ENCODE measurements at places on chromosomes 3 and 15.

DNA sequence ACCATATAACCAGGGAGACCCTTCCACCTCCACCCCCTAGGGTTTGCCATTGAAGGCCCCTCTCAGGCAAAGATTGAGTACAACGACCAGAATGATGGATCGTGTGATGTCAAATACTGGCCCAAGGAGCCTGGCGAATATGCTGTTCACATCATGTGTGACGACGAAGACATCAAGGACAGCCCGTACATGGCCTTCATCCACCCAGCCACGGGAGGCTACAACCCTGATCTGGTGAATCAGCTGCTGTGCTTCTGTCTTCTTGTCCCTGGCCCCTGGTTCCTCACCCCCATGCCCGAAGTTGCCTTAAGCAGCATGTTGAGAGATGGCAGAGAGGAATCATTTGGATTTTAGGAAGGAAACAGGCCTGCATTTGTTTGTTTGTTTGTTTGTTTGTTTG is 98.4 kb downstream of the FLNB start:
- DNase-seq, result no peak

GRCh38 chr3:59759298-59760031 is 709.6 kb upstream of the CFAP20DC start:
- DNase-seq, result no peak

GRCh38 chr15:57213862-57214261 is 162.4 kb upstream of the CGNL1 start:
- peak; percentile 70 for DNase-seq

DNA sequence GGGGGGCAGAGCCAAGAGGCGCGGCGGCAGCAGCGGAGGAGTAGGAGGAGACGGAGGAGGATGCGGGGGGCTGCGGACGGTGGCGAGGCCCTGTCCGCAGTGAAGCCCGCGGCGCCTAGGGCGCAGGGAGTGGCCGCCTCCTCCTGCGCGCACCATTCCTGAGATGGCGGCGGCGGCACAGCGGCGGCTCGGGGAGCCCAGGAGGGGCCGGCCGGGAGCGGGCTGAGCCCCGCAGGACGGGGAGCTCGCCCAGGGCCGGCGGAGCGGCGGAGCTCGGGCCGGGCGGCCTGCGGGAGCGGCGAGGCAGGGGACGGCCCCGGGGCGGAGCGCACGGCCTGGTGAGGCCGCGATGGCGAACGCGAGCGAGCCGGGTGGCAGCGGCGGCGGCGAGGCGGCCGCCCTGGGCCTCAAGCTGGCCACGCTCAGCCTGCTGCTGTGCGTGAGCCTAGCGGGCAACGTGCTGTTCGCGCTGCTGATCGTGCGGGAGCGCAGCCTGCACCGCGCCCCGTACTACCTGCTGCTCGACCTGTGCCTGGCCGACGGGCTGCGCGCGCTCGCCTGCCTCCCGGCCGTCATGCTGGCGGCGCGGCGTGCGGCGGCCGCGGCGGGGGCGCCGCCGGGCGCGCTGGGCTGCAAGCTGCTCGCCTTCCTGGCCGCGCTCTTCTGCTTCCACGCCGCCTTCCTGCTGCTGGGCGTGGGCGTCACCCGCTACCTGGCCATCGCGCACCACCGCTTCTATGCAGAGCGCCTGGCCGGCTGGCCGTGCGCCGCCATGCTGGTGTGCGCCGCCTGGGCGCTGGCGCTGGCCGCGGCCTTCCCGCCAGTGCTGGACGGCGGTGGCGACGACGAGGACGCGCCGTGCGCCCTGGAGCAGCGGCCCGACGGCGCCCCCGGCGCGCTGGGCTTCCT is at the start of gene GPR27:
GPR27 (plus strand) TSS at position 155 of the 909 bp plus-strand sequence; CDS start at position 350, 195 bp downstream.
- DNase-seq, result peak; percentile 35

GRCh38 chr3:78571486-78571885 is 1196.3 kb downstream of the ROBO1 start:
- no peak for DNase-seq

DNA sequence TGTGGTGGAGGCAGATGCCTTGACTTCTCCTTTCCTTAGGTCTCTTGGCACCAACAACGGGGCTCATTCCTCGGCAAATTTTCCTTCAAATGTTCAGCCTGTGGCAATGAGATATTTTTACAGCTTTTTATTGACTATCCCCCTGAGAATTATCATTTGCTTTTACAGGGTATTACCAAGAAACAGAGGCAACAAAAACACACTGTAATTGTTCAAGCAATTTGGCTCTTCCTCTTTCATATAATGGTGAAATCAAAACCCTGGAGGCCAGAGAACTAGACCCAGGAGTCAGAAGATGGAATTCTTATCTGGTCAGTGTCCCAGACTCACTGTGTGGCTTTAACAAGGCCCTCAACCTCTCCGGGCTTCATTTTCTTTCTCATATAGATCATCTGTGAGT is 40.1 kb downstream of the TRIM42 start:
- DNase-seq, result no peak

- no peak for DNase-seq
Measured at GRCh38 chr3:150210461-150211110, 197.5 kb upstream of the TSC22D2 start.

GRCh38 chr3:16305111-16305541 is 40.1 kb downstream of the OXNAD1 start:
- DNase-seq, result no peak

GRCh38 chr3:52722491-52722890 is 16.6 kb downstream of the SPCS1 start:
- no peak for DNase-seq

GRCh38 chr15:91142106-91142744 is 42.2 kb downstream of the SV2B start:
- DNase-seq, result no peak

DNA sequence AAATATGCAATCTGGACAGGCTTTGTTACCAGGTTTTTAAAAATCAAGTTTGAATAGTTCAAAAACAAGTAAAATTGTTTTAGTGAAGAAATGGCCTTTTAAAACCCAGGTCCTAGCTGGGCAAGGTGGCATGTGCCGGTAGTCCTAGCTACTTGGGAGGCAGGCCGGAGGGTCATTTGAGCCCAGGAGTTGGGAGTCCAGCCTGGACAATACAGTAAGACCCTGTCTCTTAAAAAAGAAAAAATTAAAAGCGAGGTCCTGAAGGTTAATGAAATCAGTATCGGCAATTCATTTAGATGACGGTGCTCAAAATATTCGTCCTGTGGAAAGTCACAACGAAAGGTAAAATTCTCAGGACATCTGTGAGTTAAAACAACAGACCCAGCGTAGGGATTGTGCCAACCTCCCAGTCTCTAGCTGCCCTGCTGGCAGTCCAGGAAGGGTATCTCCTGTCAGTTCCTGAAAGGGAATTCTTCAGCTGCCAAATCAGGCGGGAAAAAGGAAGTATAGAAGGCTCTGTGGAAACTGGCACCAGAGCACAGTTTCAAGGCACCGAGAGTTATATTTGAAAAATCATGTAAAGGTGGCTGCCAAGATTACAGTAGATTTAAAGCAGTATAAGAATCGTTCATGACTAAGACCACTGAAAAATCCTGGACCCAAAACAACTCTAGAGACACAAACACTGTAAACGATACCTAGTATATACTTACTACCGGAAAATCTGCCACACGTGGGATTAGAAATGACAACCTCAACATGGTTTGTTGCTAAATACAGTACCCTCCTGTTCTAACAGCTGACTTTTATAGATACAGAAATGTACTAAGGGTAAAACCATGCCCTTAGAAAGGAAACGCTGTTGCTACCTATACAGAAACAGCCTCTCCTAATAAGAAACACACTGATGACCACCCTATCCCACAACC is 1.2 kb upstream of the ABHD17C start:
- no peak for DNase-seq

- DNase-seq, result no peak
Measured at GRCh38 chr3:166510382-166510781, 673.2 kb upstream of the BCHE start.

DNA sequence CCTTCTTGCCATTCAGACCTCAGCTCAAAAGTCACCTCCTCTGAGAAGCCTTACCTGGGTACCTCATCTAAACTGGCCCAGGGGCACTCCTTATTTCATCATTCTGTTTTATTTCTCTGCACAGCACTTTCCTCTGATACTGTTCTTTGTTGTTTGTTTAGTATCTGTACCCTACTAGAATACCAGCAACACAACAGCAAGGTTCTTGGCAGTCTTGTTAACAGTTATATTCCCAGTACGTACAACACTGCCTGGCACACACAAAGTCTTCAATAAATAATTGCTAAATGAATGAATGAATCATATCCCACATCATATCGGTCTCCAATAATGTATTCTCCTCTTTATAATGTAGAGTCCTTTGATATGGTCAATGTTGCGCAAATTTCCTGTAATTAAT is 188.1 kb downstream of the FOXP1 start:
- DNase-seq, result no peak

- DNase-seq, result peak; percentile 7
Measured at GRCh38 chr3:160544844-160545503, 20.4 kb downstream of the KPNA4 start.

DNA sequence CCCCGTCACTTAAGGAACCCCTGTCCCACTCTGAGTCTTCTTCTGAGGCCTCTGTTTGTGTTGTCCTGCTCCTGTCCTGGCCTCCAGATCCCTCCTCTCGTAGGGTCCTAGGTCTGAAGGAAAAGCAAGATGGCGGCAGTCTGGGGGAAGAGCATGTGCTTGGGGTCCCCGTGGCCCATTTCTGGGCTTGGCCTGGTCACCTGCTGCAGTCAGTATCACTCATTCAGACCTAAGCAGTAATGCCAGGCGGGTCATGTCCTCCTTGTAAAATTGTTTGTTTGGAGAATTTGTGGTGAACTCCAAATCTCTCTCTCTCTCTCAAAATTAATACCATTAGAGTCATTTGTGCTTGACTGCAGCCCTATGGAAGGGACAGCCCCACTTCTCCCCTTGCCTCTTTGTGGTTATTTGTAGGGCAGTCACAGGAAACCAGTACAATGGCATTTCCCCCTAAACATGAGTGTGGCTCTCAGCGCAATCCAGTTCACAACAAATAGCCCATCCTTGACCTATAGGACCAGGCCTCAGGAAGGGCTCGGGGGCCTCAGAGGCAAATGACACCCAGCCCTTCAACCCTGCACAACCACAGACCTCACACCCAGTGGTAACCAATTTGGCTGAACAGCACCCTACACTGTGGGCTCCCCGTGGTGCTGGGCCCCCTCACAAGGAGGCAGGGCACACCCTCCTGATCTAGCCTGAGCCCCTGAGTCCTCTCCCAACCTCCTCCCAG is 173.5 kb downstream of the OR4M2 start:
- DNase-seq, result no peak

DNA sequence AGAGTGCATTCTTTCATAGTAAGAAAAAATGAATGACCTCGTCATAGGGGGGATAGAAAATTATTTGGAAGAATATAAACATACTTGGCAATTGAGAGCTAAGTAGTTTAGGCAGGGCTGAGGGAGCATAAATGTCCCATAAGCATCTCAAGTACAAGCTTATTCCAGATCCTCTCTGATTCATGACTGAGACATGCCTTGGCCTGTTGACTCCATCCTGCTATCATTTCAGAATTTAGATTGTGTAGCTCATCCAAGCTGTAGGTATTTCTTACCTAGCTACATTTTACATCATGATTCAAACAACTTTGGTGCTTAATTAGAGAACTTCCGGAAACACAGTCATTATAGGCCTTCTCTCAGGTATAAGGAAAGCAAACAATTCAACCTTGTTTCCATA is 12.3 kb downstream of the POGLUT1 start:
- no peak for DNase-seq

DNA sequence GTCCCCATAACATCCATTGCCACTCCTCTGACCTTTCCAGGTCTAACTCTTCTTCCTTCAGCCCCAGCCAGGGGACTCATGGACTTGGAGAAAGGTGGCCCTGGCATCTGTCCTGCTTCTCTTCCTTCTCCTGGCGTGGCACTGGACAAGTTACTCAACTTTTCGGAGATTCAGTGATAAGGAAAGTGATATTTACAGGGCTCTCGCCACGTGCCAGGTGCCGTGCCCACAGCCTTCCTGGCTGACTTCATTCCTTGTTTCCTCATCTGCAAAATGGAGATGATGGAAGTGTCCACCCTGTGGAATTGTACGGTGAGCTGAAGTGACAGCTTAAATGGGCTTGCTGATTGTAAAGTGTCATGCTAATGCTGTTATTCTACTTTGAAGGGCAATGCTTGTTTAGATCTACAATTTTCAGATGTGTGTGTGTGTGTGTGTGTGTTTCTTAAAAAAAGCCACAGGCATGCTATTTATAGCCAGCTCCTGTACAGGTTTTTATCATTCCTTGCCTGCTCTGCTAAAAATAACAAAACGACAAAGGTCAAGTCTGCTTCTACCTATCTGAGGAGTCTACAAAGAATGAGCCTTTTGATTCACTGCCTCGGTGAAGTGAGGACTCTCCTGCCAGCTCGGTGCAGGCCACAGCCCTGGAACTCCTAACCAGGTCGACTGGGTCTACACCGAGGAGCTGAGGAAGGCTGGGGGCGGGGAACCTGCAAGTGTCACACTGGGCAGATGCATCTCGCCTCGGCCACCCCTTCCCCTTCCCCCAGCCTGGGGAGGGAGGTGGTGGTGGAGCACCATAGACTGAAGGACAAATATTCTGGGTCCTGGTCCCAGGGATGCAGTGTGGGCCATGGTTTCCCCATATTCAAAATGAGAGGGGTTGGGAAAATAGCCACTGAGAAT is 11.4 kb upstream of the ATP2B2 start:
- no peak for DNase-seq

DNA sequence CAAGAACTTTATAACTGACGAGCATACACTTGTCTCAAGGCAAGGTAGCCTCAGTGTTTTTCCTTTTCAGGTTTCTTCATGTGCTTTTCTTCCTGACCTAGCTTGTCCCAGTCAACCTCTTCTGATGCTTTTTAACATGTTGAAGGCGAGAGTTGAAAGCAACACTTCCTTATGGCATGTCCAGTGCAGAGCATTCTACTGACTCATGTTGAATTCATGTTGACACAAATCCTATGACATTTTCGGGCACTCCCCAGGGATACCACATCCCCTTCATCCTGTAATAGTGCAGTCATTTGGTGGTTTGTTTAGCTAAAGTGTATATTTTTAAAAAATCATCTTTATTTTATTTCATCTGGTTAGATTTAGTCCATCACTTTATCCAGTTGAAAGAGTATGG is 75.9 kb upstream of the CBLB start:
- no peak for DNase-seq

- no peak for DNase-seq
Measured at GRCh38 chr15:42064271-42064670, 30.1 kb downstream of the PLA2G4D start.

- DNase-seq, result no peak
Measured at GRCh38 chr3:148229107-148229506, 468.6 kb upstream of the AGTR1 start.

- no peak for DNase-seq
Measured at GRCh38 chr15:52717924-52718323, 38.7 kb upstream of the ATOSA start.

- no peak for DNase-seq
Measured at GRCh38 chr15:59701880-59702279, 12.8 kb upstream of the BNIP2 start.

DNA sequence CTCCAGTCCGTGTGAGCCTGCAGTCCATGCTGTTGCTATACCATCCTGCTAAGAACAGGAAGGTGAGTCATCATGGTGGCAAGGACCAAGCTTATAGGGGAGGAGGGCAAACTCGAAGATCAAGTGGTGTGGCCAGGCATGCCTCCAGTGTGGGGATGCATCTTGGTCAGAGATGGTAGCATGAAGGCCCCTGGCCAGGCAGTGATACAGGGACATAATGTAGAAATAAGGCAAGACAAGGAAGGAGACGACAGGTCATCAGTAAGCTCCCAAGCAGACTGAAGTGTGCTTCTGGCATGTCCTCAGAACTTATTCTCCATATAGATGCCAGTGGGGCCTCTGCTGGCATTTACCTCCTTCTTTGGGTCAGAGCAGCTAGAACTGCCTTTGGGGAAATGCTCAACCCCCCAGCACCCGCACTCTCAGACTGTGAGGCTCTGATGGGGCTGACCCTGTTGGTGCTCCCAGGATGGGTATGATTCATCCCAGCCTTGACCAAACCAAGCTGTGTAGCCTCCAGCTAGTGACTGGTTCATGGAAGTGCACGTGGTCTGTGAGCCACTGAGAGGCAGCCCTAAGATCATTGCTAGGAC is 52.5 kb upstream of the ATP2B2 start:
- no peak for DNase-seq
